ENCODE measurements at places on chromosomes 3 and 15. TPM values are rescaled to one million over a fixed set of nuclear protein-coding genes. Genes with fewer than 3 reads are reported as not detected.

The P2RY13 gene
- 1.2 TPM for polyA plus RNA-seq

The CD80 gene
- polyA plus RNA-seq, result 0.17 TPM

The BLM gene
- polyA plus RNA-seq, result 13.6 TPM

The AADACL2 gene
- not detected for polyA plus RNA-seq

The SIAH2 gene
- polyA plus RNA-seq, result 18.4 TPM

The CEMIP gene
- polyA plus RNA-seq, result 3.2 TPM

The SH2D7 gene
- 0.83 TPM for polyA plus RNA-seq

The RASGRF1 gene
- 0.40 TPM for polyA plus RNA-seq

The BCHE gene
- 6.3 TPM for polyA plus RNA-seq

The CEP19 gene
- 5.6 TPM for polyA plus RNA-seq

The ALDH1L1 gene
- polyA plus RNA-seq, result 42.2 TPM

The CD276 gene
- polyA plus RNA-seq, result 175 TPM

The GNAT1 gene
- not detected for polyA plus RNA-seq

GRCh38 chr3:71585887-71586809 lies 2.6 kb upstream of the FOXP1 start:
- DNase-seq, result no peak

DNA sequence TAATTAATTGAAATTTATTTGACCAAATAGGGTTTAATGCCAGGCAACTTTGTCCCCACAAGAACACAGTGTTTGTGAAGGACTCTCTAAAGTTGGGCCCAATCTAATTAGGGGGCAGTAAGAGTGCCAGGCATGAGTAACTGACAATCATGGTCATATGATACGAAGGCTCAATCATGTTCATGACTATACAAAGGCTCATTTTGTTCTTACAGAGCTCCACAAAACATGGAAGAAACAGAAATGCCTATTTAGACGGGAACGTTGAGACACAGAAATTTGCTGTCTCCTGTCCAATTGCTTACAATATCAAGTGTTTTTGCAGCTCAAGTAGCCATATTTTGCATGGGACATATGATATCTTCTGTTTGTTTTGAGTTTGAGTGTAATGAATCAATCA lies 391.1 kb downstream of the SI start:
- DNase-seq, result no peak

DNA sequence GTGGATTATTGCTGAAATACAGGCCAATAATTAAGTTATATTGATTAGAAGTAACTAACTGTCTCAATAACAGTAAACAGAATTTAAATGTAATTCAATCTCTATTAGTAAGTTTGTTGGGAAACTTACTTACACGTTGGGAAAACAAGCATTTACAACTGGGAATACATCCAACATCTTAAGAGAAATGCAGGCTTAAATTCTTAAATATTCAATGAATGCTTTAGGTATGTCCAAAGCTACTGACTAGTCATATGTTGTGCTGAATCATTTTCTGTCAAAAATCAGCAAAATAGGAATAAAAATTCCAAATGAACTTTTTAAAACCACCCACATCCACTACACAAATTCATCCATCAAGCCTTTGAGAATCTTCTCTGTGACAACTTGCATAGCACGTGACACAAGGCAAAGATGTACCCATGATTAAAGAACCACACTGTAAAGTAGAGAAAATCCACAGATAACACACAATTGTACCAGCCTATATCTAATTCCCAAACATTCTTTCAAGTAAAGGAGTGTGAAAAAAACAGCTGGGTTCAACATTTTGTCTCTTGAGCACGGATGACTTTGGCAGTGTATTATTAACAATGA lies 60.0 kb downstream of the NMNAT3 start:
- DNase-seq, result no peak

- no peak for DNase-seq
Observed at GRCh38 chr3:97901313-97902248, 70.7 kb downstream of the RIOX2 start.

DNA sequence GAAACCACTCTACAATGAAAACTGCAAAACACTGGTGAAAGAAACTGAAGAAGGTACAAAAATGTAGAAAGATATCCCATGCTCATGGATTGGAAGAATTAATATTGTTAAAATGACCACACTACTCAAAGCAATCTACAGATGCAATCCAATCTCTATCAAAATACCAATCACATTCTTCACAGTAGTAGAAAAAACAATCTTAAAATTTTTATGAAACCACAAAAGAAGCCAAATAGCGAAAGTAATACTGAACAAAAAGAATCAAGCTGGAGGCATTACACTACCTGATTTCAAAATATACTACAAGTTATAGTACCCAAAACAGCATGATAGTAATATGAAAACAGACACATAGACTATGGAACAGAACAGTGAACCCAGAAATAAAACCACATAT lies 36.9 kb downstream of the TXNRD3 start:
- DNase-seq, result no peak

DNA sequence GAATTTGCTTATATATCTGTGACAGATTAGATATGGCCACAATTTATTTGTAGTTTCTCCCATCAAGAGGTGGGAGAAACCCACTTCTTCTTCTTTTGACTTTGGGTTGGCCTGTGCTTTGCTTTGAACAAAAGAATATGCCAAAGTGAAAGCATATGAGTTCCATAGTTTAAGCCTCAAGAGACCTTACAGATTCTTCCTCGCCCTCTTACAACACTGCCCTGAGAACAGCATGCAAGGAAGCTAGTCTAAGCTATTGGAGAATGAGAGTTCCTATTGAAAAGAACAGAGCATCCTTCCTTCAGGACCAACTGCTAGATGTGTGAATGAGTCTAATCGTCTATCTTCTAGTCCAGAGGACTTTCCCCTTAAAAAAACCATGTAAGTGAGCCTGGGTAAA lies 394.8 kb downstream of the TUSC7 start:
- no peak for DNase-seq

GRCh38 chr3:156040041-156040440 lies 80.3 kb upstream of the KCNAB1 start:
- no peak for DNase-seq

DNA sequence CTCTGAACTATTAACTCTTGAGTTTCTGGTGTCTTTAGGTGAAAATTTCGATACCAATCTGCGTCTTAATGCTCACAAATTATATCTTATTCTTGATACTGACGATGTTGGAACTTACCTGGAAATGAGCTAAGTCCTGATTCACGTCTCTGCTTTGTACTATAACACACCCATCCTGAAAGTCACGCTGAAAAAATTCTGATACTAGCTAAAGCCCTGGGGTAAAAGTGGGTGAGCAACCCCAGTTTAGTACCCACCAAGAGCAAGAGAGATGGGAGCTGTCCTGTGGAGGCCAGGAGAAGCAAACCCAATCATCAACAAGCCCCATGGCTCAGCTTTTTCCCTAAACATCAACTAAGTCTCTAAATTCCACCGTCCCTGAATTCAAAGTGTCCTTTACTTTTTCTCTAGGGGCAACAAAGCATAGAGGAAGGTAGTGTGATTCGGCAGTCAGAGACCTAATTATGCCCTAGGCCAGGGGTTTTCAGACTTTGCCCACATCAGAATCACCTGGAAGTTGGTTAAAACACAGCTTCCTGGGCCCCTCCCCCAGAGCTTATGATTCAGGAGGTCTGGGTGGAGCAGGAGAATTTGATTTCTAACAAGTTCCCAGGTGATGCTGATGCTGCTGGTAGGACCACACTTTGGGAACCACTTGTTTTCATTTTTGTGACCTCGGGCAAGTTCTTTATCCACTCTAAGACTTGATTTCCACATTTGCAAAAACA lies 90.2 kb downstream of the OSBPL10 start:
- DNase-seq, result no peak

DNA sequence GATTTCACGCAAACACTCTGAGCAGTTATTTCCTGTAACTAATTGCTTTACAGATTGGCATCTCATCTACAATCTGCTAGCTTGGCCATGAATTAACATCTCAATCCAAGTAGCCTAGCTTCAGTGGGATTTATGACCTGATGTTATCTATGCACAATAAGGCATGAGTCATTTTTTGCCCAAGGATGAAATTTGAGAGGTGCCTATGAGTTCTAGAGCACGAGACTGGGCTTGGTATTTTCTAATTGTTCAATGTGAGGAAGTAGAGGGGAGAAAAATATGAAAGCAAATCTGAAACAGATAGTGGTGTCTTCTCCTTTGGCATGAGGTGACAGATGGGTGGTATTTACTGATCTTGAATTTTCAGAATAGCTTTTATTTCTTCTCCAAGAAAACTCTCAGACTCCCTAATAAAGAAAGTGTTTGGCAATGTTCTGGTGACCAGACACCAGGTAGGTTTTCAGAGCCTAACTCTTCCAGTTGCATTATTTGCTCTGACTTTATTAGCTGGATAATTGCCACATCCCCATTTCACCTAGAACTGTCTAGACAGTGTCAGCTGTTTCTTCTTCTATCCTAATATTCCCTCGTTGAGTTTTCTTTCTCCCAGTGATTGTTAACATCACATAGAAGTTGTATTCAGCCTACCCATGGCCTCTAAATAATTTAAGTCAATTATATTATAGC lies 301.0 kb upstream of the UMPS start:
- peak; percentile 17 for DNase-seq

- no peak for DNase-seq
Observed at GRCh38 chr3:153008226-153008625, 153.8 kb upstream of the RAP2B start.

GRCh38 chr3:74390121-74390877 lies 224.2 kb downstream of the CNTN3 start:
- no peak for DNase-seq

DNA sequence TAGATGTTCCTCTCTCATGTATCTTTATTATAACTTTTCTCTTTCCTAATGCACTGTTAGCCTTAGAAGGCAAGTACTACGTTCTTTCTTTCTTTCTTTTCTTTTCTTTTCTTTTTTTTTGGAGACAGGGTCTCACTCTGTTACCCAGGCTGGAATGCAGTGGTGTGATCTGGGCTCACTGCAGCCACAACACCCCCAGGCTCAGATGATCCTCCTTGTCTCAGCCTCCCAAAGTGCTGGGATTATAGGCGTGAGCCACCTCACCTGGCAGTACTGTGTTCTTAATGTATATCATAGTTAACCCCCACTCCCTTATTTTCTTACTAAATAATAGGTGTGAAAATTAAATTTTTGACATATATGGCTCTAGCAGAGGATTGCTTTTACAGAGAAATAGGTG lies 23.1 kb downstream of the IQGAP1 start:
- DNase-seq, result no peak

GRCh38 chr3:177787279-177788041 lies 590.2 kb upstream of the TBL1XR1 start:
- no peak for DNase-seq

- DNase-seq, result no peak
Observed at GRCh38 chr3:69735893-69736292, 3.4 kb upstream of the MITF start.

GRCh38 chr15:26773067-26773877 lies 406 bp upstream of the GABRB3 start:
- peak; percentile 43 for DNase-seq

DNA sequence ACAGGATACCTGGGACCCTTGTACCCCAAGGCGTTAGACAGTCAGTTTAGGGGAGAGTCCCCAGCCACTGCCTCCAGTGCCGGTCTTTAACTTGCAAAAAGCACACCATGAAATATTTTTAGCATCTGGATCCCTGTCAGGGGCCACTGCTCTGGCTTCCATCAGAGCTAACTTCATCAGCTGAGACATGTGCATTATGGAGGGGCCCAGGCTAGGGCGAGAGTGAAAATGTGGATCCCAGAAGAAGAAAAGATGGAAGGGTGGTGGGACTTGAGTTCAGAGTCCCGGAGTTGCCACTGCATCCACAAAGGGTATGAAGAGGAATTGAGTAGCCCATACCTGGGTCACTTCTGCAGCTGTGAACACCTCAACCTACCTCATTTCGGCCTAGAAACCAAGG lies 23.5 kb upstream of the SPATA12 start:
- no peak for DNase-seq

GRCh38 chr3:169454823-169455222 lies 208.7 kb downstream of the MECOM start:
- DNase-seq, result no peak

GRCh38 chr3:159910991-159911663 lies 77.5 kb upstream of the IL12A start:
- no peak for DNase-seq

- DNase-seq, result no peak
Observed at GRCh38 chr3:30457726-30458125, 148.7 kb upstream of the TGFBR2 start.

DNA sequence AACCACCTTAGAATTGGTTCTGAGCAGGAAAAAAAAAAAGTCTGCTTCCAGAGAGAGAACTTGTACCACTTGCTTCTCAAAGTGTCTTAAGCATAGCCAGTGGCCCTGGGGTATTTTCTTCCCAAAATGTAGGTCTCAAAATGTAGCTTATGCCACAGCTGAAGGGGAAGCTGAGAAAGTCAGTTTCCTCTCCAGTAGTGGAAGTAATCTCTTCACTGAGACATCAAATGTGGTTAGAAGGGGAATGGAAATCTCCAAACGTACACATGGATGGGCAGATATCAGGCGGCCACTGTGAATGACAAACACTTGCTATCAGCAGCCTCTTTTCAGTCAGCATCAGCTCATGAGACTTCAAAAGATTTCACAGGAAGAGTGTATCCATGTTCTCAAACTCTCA lies 841.2 kb downstream of the TUSC7 start:
- DNase-seq, result no peak

DNA sequence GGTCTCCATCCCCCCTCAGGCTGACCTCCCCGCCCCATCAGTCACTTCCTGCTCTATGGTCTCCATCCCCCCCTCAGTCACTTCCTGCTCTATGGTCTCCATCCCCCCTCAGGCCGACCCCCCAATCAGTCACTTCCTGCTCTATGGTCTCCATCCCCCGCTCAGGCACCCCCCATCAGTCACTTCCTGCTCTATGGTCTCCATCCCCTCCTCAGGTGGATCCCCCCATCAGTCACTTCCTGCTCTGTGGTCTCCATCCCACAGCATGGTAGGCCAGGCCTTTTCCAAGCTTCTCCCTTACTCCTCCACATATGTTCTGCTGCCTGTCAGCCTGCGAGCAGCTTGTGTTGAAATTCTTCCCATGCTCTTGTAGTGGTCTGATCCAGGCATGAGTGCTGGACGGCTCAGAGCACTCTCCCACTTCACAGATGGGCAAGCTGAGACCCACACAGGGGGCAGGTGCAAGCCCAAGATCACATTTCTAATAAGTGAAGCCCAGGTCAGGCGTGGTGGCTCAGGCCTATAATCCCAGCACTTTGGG lies 36.8 kb downstream of the BDH1 start:
- no peak for DNase-seq

Data from renal pelvis (tissue), 12 donors.